Activated naive CD8-positive, alpha-beta T cell treated with anti-CD3 and anti-CD28 coated beads, Interleukin-2, amount 10 ng/mL, durations not matched to agents 7 days and 5 days (primary cell): ENCODE measurements at places on chromosomes 5 and 9.

DNA sequence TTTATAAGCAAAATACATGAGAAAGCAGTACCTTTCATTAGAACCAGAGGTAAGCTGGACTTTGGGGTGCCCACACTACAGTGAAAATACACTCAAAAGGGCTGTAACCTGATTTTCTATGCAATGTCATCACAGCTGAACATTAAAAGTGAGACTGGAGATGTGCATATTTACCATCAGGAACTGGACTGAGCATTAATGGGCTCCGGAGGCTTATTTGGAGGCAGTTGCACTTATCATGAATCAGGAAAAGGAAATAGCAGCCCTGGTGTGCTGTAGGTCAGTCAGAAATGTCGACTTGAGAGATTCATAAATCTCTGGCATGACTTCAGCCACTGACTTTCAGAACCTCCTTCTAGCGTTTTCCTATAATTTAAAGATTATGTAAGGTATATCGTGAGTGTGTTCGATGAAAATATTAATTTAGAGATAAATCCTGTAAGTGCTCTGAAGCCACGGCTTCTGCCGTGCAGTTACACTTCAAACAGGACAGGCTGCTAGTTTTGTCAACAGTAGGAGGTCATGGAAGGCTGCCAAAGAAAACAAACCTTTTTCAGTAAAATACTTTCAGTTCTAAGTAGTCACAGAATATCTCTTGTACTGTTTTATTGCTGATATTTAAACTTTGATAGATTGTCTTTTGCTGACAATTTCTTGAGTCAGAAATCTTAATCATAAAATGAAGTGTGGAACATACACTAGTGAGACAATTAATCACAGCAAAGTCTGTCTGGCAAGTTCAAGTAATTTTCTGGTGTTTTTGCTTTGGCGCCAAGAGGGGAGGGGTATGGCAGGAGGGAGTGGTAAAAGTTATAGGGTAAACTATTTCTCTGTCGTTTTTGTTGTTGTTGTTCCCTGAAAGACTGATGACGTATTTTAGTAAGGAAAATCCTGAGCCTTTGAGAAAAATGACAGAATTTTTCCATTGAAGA is 939.7 kb downstream of the NR2F1-AS1 start:
- no peak overlapping the region for H3K4me3 ChIP-seq
- no peak overlapping the region for H3K27ac ChIP-seq
- DNase-seq, result no peak
- H3K36me3 ChIP-seq, result no peaks in the 10 kb centered on the region

GRCh38 chr9:115590011-115590410 is 472.1 kb upstream of the TNC start:
- no peak for DNase-seq
- H3K27me3 ChIP-seq, result peaks cover 3% of the 10 kb centered on the region
- no peak overlapping the region for H3K4me3 ChIP-seq
- no peak overlapping the region for H3K27ac ChIP-seq
- H3K36me3 ChIP-seq, result no peaks in the 10 kb centered on the region

GRCh38 chr5:169531631-169532030 is 51.9 kb upstream of the SPDL1 start:
- H3K27ac ChIP-seq, result no peak overlapping the region
- no peak for DNase-seq
- no peak overlapping the region for H3K4me3 ChIP-seq
- no peaks in the 10 kb centered on the region for H3K36me3 ChIP-seq

DNA sequence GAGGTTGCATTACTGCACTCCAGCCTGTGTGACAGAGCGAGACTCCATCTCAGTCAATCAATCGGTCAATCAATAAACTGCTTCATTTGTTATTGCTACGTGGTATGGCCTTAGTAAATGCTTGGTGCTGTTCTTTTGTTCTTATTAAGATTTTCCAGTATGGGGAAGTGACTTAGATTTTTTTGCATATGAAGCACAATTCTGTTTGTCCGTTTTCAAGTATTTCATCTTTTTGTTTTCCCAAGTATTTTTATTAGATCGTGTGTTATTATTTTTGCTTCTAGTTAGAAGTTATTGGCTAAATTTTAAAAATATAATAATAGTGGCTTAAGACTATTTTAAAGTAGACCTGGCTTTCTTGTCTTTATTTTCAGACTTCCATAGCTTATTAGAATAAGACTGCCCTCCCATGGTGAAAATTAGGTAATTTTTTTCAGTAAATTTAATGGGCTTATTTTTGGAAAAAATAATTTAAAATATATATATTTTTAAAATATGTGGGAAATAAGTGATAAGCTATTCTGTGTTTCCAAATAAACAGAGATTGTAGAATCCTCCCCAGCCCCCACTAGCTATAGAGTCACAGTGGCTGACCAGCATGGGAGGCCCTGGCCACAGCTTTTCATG is 14.7 kb upstream of the OMD start:
- H3K27me3 ChIP-seq, result no peaks in the 10 kb centered on the region
- peaks cover 9% of the 10 kb centered on the region for H3K4me1 ChIP-seq
- H3K4me3 ChIP-seq, result no peak overlapping the region
- no peak overlapping the region for H3K27ac ChIP-seq
- H3K36me3 ChIP-seq, result peaks cover 2% of the 10 kb centered on the region

- H3K27me3 ChIP-seq, result no peaks in the 10 kb centered on the region
- DNase-seq, result no peak
- H3K4me3 ChIP-seq, result no peak overlapping the region
- no peaks in the 10 kb centered on the region for H3K4me1 ChIP-seq
Observed at GRCh38 chr9:102435427-102435826, 559.7 kb upstream of the CYLC2 start.

- H3K36me3 ChIP-seq, result no peaks in the 10 kb centered on the region
- no peaks in the 10 kb centered on the region for H3K27me3 ChIP-seq
- no peak overlapping the region for H3K4me3 ChIP-seq
Observed at GRCh38 chr9:135584934-135585333, 23.4 kb downstream of the PAEP start.

GRCh38 chr9:92895812-92896436 is 18.1 kb upstream of the ZNF484 start:
- H3K27ac ChIP-seq, result no peak overlapping the region
- DNase-seq, result no peak
- H3K4me3 ChIP-seq, result no peak overlapping the region
- peaks cover 4% of the 10 kb centered on the region for H3K27me3 ChIP-seq

DNA sequence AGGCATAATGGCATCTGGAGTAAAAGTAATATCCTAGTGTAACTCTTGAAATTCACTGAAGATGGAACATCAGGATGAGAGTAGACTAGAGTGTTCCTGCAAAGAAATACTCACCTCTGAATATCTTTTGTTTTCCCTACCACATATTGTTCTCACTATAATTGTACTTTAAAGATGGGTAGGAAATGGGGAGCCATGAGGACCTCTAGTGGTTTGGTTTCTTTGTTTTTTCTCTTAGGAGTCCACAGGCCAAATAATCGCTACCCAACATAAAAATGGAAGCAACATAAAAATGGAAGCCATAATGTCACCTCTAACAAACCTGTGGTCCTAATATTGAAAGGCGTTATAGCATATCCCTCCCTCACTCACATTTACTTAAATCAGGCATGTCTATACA is 2375.8 kb downstream of the MAT2B start:
- no peaks in the 10 kb centered on the region for H3K4me1 ChIP-seq
- H3K4me3 ChIP-seq, result no peak overlapping the region
- H3K27me3 ChIP-seq, result no peaks in the 10 kb centered on the region
- H3K27ac ChIP-seq, result no peak overlapping the region
- no peaks in the 10 kb centered on the region for H3K36me3 ChIP-seq

- H3K27me3 ChIP-seq, result peaks cover 1% of the 10 kb centered on the region
- no peaks in the 10 kb centered on the region for H3K4me1 ChIP-seq
- no peaks in the 10 kb centered on the region for H3K36me3 ChIP-seq
- H3K27ac ChIP-seq, result no peak overlapping the region
Observed at GRCh38 chr9:28059192-28059591, 485.9 kb upstream of the C9orf72 start.

- DNase-seq, result no peak
- H3K4me1 ChIP-seq, result no peaks in the 10 kb centered on the region
- H3K36me3 ChIP-seq, result no peaks in the 10 kb centered on the region
- H3K27ac ChIP-seq, result no peak overlapping the region
- peaks cover 12% of the 10 kb centered on the region for H3K27me3 ChIP-seq
Observed at GRCh38 chr9:113719919-113720318, 156.2 kb upstream of the ZNF618 start.
